ENCODE measurements at places on chromosomes 12 and 14.

DNA sequence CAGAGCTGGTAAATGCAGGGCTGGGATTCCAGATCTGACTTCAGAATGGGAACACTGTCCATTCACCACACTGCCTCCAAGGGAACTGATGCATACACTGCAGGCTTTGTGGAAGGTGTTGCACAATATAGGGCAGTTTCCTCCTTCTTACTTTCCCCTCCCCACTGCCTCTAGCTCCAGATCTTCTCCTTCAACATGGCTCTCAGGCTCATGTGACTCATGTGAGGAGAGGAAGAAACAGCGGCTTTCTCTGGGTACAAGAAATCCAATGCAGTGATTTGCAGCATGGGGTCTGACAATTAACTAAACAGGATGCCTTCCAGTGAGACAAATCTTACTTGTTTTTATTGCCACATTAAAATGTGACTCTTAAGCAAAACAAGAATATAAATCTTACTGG lies 447.6 kb upstream of the CCDC196 start:
- DNase-seq: no peak

GRCh38 chr14:52944254-52944653 lies 6.6 kb downstream of the FERMT2 start:
- no peak for DNase-seq

GRCh38 chr14:30607156-30607780 lies 14.9 kb upstream of the SCFD1 start:
- no peak for DNase-seq

DNA sequence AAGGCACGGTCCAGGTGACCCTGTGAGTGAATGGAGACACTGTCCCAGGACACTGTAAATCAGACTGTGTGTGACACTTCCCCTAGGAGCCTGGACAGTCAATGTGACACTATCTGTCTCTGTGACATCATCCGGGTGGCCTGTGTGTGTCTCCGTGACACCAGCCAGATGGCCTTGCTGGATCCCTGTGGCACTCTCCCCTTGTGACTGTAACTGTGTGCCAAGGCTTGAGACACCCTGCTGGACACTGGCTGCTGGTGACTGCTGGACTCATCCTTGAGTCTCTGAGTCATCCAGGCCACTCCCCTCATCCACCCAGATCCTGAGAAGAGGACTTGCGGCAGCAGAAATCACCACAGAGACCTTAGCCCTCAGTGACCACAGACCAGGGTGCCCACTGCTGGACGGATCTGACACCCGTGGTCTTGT lies 51.6 kb downstream of the MVK start:
- no peak for DNase-seq

- no peak for DNase-seq
These were observed 154.0 kb downstream of the DICER1 start for GRCh38 chr14:95003099-95003960.

DNA sequence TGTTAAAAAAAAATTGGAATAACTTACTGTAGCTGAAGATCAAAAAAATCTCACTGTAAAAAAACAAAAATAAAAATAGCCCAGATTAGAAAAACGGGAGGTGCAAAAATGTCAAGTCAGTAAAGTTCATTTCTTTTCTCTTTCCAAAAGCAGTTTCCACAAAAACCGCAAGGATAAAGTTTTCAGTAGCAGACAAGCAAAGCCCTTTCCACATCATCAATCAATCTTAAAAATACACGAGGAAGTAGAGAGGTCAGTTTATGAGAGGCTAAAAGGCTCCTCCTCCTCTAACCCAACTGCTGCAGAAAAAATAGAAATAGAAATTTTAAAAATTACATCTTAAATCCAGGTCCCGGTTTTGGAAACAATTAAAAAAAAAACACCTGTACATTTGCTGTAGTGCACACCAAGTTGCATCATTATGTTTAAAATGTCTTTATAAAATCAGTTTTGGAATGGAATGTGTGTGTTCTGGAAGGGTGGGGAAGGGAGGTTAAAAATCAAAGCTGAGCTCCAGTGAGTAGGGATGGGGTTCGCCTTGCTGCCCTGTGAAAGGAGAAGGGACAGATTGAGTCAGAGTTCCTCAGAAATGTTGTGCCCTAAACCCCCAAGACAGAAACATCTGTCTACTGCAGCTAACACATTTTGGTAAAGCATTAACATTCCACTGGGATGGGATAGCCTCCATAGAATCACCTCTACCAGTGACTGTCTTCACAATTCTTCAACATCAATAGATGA lies 5.8 kb downstream of the HNRNPC start:
- no peak for DNase-seq

DNA sequence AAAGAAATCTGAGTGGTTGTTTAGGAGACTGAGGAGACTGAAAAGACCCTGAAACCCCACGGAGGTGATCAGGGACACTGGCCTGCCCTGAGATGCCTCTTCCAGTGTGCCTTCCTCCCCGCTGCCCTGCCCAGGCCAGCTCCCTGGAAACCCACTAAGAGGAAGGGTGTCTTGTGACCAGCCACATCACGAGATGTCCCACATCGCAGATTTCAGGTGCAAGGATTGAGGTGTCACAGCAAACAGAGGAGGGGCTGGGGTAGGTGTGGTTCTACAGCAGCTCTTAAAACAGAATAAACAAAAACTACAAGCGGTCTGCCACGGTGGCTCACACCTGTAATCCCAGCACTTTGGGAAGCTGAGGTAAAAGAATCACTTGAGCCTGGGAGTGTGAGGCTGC lies 184.3 kb upstream of the C14orf180 start:
- DNase-seq: no peak

- no peak for DNase-seq
These were observed 103.2 kb upstream of the DIO3 start for GRCh38 chr14:101457936-101458740.

- no peak for DNase-seq
These were observed 10.1 kb downstream of the LACRT start for GRCh38 chr12:54624315-54625279.

GRCh38 chr14:32738206-32738871 lies 200.3 kb upstream of the NPAS3 start:
- DNase-seq: no peak

DNA sequence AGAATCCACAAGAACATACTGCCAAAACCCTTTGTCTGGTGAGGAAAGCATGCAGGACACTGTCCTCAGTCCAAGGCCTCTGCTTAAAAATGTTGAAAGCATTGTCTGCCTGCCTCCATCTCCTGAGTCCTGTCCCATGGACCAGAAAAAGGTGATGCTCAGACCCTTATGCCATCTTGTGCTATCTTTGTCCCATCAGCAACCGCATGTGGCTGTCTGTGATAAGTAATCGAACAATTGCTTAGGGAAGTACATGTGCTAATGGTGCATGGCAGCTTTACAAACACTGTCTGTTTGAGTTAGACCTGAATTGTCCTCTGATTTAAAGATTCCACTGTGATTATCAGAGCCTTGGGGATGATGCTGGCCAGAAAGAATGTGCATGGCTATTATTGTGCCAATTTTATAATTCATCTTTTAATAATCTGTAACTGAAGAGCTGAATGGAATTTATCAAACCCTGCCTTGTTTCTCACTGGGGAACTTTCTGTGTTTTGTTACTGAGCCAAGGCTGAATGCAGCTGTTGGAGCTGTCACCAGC lies 177.5 kb downstream of the DACT1 start:
- no peak for DNase-seq

GRCh38 chr12:117034701-117035151 lies 64.5 kb downstream of the TESC start:
- DNase-seq: no peak

DNA sequence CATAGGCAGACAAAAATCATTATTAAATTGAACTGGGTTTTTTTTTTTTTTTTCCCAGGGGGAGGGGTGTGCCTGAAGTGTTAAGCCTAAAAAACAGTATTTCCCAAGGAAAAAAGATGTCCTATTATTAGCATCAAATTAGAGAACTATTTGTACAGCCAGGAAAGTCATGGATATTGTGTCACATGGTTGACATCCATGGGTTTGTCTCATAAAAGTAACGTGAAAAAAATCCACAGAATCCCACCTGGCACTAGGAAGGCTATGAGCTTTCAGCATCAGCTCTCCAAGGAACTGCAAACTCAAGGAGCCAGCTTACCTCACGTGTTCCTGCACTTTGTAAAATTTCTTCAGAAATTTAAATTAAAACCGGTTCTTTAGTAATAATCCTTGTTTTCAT lies 69.1 kb upstream of the EGLN3 start:
- DNase-seq: no peak

GRCh38 chr14:90301668-90302090 lies 30.1 kb downstream of the NRDE2 start:
- DNase-seq: no peak

DNA sequence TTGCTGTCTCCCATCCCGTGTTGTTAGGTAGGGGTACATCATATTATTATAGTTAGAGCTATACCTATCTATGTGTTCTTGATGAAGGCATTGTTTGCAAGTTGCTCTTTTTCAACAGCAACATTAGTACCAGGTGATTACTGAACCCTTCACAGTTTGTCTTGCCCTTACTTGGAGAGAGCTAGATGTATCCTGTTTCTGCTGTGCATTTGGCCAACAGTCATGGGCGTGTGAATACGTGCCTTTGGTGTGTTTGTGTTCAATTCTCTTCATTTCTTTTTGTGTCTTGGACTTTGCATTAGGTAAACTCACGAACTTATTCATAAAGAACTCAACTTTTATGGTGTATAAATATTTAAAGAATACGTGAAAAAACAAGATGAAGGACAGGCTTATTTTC lies 14.3 kb downstream of the ARF6 start:
- DNase-seq: no peak

GRCh38 chr12:121352682-121353018 lies 439 bp upstream of the ANAPC5 start:
- no peak for DNase-seq

GRCh38 chr12:25347716-25348592 lies 97.2 kb upstream of the KRAS start:
- DNase-seq: no peak

GRCh38 chr14:28365510-28365909 lies 401.1 kb upstream of the FOXG1 start:
- DNase-seq: no peak

DNA sequence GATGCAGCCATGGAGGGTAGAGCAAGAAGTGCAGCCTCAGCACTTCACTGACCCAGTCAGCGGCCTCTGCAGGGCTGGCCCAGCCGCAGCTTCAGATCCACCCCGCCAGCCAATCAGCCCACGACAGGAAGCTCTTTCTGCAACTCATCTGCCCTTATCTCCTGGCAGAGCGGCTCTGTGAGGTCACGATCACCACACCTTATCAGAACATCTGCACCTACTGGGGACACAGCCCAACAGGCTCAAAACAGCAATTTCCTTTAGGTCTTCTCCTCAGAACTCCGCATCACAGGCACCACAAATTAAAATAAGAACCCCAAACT lies 287.3 kb downstream of the BCL11B start:
- DNase-seq: peak; percentile 49

GRCh38 chr14:42113358-42114069 lies 506.8 kb downstream of the LRFN5 start:
- DNase-seq: no peak

DNA sequence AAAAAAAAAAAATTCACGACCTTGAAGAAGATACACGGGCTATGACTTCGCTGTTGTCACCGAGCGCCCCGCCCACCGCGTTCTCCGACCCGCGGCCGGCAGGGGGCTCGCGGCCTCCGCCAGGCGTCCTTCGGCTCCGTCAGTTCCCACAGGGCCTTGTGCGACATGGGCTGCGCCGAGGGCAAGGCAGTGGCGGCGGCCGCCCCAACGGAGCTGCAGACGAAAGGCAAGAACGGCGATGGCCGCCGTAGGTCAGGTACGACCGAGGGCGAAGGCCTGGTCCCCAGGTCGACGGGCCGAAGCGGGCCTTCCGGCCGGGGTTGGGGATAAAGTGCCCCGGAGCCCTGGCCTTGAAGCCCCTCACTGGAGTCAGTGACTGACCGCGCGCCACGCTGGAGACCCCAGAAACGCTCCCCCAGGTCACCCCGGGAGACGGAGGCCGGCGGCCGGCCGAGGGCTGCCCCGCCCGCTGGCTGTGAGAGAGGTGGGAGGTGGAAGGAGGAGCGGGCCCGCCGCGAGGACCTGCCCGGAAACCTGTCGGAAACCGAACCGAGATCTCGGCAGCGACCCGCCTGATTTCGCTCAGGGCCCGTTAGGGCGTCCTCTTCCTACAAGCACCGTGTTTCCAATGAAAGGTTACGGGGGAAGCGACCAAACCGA lies at the start of gene TXNRD1:
Gene TXNRD1 (plus strand): TSS at position 142 of the 660 bp plus-strand sequence. CDS start 24 bp downstream, at position 166.
- peak; percentile 79 for DNase-seq

DNA sequence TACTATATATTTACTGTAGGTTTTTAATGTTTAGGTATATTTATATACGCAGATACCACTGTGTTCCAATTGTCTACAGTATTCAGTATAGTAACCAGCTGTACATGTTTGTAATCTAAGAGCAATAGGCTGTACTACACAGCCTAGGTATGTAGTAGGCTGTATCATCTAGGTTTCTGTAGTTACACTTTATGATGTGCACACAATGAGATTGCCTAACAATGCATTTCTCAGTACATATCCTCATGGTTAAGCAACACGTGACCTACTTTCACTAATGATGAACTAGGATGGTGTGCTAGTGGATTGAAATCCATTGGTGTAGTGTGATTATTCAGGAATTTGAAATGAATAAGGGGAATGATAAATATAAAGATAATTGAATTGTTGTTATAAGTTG lies 77.7 kb downstream of the ETNK1 start:
- DNase-seq: no peak

DNA sequence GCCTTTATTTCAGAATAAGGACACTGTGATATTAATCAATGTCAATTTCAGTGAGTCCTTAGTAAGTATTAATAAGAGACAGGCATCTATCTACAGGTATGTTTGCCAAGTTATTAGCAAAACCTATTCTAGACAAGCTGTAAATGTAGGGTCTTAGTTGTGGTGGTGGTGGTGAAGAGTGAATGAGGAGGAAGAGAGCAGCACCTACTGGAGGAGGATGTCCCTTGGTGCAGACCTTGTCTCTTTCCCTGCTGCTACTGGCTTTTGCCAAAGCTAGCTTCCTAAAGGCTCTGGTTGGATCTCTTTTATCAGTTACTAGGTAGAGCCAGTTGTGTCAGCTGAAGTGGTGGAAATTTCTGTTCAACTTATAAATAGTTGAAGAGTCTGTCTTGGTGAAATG lies 304.8 kb upstream of the ATP2B1 start:
- no peak for DNase-seq

GRCh38 chr12:10388624-10389413 lies 1.0 kb downstream of the KLRK1 start:
- DNase-seq: no peak

GRCh38 chr12:128819293-128820144 lies 4.2 kb downstream of the SLC15A4 start:
- DNase-seq: no peak

GRCh38 chr12:126742241-126742641 lies 1524.7 kb upstream of the TMEM132C start:
- DNase-seq: no peak

DNA sequence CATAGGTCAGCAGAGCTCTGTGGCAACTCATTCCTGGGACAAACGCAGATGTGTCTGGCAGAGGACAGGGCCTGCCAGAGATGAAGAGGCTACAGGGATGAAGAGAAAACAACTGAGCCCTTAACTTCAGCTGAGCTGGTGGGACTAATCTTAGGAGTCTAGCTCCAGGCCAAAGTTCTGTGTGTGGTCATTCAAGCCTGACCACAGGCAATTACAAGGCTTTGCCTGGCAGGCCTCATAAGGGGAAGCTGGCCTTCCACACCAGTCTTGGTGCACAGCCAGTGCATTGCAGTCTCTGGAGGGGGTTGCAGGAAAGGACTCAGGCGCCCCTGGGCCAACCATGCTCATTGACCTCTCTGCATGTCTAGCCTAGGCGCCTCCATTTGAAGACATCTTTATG lies 127.6 kb upstream of the DAAM1 start:
- DNase-seq: no peak

- no peak for DNase-seq
These were observed 55.5 kb downstream of the SLC16A7 start for GRCh38 chr12:59651229-59651920.

Measured in activated CD4-positive, alpha-beta T cell treated with anti-CD3 and anti-CD28 coated beads for 24 hours (primary cell).